ENCODE measurements at places on chromosomes 2 and 18.

DNA sequence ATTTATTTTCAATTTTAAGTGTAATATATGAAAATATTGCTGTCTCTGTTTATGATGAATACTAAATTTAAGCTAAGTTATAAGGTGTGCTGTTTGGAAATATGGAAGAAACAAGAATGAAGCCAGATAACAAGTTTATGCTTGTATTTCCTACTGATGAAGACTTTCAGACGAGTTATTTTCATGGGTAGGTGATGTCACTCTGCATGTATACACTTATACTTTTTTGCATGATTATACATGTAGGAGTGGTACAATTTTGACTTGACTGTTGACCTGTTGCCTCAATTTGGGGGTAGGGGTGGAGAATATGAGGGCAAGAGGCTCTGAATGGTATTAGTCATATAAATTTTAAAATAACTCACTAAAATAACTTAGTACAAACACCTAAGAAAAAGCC, 133.7 kb downstream of the HAUS1 start:
- no peak for DNase-seq

- peak; percentile 86 for DNase-seq
These were observed 42.5 kb downstream of the CPO start for GRCh38 chr2:206981739-206982340.

DNA sequence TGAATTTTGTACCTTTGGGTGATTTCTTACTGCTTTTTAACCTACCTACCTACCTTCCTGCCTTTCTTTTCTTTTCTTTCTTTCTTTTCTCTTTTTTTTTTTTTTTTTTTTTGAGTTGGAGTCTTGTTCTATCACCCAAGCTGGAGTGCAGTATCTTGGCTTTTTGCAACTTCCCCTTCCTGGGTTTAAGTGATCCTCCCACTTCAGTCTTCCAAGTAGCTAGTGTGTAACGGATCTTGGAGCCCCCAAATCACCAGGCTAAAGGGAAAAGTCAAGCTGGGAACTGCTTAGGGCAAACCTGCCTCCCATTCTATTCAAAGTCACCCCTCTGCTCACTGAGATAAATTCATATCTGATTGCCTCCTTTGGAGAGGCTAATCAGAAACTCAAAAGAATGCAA, 61.3 kb downstream of the DDX18 start:
- no peak for DNase-seq

GRCh38 chr18:79315596-79315995, 80.1 kb upstream of the NFATC1 start:
- no peak for DNase-seq

- DNase-seq, result peak; percentile 52
These were observed 74.0 kb downstream of the MCFD2 start for GRCh38 chr2:46841621-46842020.

GRCh38 chr18:80147418-80148325, 38.6 kb downstream of the ADNP2 start:
- peak; percentile 92 for DNase-seq
